SJCRH30 (cell line): ENCODE measurements at places on chromosomes 4 and X.

DNA sequence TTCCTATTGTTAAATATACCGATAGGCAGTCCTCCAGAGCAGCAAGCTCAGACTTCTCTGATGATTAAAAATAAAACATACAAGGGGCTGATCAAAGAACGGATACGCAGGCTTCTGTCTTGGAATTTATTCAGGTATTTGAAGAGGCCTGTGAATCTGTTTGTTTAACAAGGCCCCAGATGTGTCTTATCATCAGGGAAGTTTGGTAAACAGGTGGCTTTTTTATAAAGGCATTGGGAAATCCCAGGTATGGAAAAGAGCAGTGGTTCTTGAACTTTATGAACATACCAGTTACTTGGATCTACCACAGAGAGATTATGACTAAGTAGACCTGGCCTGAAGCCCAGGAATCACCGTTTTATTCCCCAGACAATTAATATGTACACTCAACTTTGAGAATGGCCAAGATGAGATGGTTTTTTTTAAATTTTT lies 47.9 kb downstream of the SOWAHB start:
- DNase-seq = peak; percentile 63

GRCh38 chr4:4420421-4420820 lies 33.5 kb downstream of the NSG1 start:
- no peak for DNase-seq

- DNase-seq = no peak
These were observed 35.9 kb downstream of the MAGEA1 start for GRCh38 chrX:153214934-153215333.

DNA sequence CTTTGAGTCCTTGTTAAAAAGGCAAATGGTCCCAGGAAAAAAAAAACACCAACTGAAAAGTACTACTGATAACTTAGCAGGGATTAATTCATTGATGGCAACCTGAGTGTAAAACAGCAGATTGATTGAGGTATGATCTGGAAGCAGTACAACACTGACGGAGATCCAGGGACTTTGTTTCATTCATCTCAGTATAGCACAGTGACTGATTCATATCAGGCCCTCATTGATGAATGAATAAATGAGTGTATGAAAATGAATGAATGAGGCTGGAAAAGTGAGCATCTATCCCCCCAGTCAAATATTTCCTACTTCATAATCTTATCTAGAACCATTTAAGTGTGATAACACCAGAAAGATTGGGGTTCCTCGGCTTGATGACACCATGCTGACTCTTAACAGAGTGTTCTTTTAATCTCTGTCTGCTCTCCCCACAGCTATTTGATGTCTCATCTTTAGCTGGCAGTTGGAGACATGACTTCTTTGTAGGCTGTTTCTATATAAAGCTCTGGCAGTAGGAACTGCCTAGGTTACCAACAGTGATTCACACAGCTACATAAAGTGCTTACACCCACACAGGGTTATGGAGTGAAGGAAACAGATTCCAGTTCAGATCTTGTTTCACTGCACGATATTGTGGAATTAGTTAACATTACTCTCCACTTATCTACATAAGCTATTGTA lies 18.6 kb upstream of the RNF128 start:
- no peak for DNase-seq

DNA sequence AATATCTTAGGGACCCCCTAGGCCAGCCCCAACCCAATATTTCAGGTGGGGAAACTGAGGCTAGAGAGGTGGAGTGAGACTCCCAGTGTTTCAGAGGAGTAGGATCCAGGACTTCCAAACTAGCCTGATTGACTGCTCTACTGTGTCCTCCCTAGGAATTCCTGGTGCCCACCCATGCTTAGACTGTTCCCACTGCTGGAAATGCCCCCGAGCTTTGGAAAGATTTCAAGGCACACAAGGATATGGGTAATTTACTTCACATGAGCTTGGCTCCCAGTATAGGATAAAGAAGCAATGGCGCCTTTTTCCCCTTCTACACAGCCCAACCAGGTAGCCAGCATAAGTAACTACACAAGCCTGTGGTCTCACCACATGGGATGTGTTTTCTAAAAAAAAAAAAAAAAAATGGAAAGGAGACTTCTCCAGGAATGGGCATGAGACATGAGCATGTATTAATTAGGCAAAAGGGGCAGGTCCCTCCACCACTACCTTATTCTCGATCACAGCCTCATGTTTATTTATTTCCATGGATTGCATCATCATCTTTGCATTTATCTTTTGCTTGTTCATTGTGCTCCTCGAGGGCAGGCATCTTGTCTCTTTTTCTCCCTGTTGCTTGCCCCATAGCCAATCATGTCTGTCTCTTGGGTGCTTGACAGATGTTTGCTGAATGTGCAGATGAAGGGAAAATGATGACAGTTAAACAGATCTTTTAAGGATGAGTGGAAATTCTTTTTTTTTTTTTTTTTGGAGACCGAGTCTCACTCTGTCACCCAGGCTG lies 66.7 kb downstream of the DRD5 start:
- no peak for DNase-seq

DNA sequence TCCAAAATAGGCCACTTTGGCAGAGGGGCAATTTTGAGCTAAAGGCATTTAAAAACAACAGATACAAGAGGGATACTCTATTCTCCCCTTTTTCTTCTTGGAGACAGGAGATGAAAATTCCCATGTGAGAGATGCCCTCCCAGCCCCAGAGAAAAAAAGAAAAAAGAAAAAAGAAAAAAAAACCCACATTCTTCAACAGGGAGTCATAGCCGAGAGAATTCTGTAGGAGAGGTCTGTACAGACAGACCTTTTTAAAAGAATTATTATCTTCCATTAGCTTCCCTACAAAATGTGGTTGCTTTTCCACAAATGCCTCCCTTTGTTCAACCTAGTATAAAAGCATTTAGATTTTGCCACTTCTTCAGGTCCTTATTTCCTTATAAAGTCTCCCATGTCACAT lies 89.9 kb downstream of the SPCS3 start:
- no peak for DNase-seq

DNA sequence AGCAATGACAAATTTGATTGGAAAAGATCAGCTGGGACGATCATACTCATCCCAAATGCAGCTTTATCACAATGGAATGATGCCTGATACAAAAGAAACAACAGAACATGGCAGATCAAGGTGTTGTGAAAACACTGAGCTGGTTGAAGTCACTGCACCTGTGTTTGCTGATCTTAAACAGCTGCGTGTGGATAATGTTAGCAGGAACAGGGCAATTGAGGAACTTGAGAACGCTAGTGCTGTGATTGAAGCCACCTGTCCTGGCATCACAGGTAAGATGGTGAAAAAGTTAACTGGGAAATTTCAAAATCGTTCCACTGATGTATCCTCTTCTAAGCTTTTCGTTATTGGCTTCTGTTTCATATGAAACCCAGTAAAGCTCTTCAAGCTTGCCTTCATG lies 27.4 kb upstream of the SOD3 start:
- no peak for DNase-seq

- DNase-seq = no peak
These were observed 15.7 kb downstream of the ADH1A start for GRCh38 chr4:99275050-99275449.

DNA sequence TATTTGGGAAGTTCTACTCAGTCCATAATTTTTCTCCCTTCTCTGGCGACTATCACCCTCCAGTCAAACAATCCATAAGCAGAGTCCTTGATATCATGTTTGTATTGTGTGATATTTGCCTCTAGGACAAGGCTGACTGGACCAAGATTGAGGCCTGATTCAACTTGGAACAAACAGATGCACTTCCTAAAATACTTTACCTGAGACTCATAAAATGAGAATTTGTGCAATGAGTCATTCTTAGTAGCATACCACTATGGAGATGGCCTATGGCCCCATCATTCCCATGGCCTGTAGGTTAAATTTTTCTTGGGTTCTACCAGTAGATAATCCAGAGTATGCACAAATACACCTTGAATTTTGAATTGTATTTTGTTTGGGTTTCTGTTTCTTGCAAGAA lies 74.2 kb upstream of the DMD start:
- DNase-seq = no peak

GRCh38 chr4:26863512-26863911 lies 2.9 kb downstream of the STIM2 start:
- no peak for DNase-seq

DNA sequence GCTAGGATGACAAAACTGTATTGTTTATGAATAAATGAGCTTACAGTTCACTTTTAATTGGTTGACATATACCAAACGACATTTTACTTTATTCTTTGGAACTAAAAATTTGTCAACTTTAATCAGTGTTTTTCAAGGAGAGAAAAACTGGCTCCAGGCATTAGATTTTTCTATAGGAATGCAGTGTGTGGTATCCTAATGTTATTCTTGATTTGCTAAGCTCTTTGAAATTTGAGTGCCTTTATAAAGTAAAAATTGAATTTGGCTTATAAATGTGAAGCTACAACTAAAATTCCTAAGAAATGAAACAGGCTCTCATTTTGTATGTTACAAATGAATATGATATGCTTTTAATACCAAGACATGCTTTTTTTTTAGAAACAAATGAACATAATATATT lies 442.2 kb upstream of the TRAM1L1 start:
- no peak for DNase-seq

- no peak for DNase-seq
These were observed 502.0 kb downstream of the GBA3 start for GRCh38 chr4:23194751-23195150.

- DNase-seq = no peak
These were observed 813 bp downstream of the TLR7 start for GRCh38 chrX:12867685-12868084.

- DNase-seq = peak; percentile 84
These were observed 125.0 kb downstream of the ARHGAP6 start for GRCh38 chrX:11540532-11541377.

GRCh38 chrX:115560211-115560977 lies 580 bp upstream of the PLS3 start:
- DNase-seq = peak; percentile 75

- DNase-seq = no peak
These were observed 6.8 kb downstream of the MECP2 start for GRCh38 chrX:154090731-154091130.

GRCh38 chrX:9339603-9340491 lies 125.0 kb upstream of the TBL1X start:
- DNase-seq = peak; percentile 70

GRCh38 chr4:183636503-183636902 lies 22.5 kb downstream of the RWDD4 start:
- DNase-seq = no peak

- DNase-seq = no peak
These were observed 76.5 kb downstream of the COL4A5 start for GRCh38 chrX:108516184-108516583.

DNA sequence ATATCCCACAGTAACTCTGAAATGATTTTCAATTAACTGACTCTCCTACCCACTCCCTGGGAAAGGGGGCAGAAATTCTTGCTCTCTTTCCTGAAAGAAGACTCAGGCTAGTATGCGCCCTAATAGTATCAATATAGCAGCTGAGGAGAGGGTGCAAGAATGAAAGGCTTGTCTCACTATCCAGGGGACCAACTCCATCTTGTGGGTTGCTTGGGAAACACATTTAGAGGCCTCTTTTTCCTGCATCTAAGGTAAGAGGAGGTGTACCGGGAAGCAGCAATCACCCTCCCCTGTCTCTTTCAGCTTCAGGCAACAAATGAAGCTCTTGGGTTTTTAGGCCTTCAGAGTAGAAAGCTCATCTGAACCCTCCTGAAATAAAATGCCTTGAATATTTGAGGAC lies 11.3 kb downstream of the TMEM255A start:
- no peak for DNase-seq

GRCh38 chr4:144955104-144955503 lies 142.9 kb downstream of the ANAPC10 start:
- no peak for DNase-seq

DNA sequence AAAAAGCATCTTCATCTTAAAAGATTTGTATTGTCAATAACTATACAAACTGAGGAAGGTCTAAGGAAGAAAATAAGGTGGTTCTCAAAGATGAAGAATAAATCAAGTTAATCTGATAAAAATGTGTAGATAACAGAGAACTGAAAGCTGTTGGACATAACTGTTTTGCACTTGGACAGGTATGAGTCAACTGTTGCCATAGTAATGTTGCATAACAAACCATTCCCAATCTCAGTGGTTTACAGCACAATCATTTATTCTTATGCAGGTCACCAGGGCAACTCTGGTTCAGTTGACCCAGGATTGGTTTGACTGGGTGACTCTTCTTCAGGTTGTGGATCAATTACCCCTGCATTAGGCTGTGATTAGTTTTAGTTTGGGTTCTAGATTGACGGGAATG lies 2197.7 kb downstream of the ARAP2 start:
- DNase-seq = no peak

DNA sequence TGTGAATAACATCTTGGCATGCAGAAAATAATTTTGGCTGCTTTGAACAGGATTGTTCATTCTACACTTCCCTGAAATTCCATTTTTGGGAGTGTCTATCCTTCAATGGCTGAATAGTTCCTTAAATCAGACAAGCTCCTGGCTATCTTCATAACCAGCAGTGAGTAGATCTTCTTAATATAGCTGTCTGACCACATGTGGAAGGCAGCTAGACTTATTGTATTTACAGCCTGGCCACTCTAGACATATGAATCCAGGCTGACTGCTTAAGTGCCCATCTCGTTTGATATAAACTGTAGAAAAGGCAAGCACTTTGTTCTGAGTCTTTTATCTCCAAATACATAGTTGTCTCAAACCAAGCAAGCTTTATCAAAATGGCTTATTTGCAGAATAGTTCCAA lies 40.0 kb downstream of the PWWP3B start:
- DNase-seq = no peak

- DNase-seq = no peak
These were observed 176.3 kb downstream of the ENOX2 start for GRCh38 chrX:130726661-130727060.

DNA sequence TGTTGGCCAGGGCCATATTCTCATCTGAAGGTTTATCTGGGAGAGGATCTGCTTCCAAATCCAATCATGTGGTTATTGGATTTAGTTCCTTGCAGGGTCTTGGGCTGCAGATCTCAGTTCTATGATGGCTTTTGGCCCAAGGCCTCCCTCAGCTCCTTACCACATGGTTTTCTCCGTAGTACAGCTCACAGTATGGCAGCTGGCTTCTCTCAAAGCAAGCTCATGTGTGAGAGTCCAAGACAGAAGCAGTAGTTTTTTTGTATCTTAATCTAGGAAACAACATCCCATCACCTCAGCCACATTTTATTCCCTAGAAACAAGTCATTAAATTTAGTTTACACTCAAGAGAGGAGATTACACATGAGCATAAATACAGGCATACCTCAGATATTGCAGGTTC lies 24.5 kb downstream of the MND1 start:
- DNase-seq = no peak

- DNase-seq = no peak
These were observed 30.9 kb upstream of the CCDC110 start for GRCh38 chr4:185502386-185502785.

- DNase-seq = no peak
These were observed 37.0 kb upstream of the OTUD4 start for GRCh38 chr4:145217349-145217748.

DNA sequence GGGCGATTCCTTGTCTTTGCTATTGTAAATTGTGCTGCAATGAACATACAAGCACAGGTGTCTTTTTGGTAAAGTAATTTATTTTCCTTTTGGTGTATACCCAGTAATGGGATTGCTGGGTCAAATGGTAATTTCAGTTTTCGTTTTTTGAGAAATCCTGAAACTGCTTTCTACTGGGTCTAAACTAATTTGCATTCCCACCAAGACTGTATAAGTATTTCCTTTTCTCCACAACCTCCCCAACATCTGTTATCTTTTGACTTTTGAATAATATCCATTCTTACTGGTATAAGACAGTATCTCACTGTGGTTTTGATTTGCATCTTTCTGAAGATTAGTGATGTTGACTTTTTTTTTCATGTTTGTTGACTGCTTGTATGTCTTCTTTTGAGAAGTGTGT lies 2506.0 kb downstream of the PCDH7 start:
- no peak for DNase-seq
